ENCODE measurements at places on chromosomes 16 and 17. TPM values are rescaled to one million over a fixed set of nuclear protein-coding genes. Genes with fewer than 3 reads are reported as not detected.

EIF3CL gene
- total RNA-seq, result 65.1 TPM

DNA sequence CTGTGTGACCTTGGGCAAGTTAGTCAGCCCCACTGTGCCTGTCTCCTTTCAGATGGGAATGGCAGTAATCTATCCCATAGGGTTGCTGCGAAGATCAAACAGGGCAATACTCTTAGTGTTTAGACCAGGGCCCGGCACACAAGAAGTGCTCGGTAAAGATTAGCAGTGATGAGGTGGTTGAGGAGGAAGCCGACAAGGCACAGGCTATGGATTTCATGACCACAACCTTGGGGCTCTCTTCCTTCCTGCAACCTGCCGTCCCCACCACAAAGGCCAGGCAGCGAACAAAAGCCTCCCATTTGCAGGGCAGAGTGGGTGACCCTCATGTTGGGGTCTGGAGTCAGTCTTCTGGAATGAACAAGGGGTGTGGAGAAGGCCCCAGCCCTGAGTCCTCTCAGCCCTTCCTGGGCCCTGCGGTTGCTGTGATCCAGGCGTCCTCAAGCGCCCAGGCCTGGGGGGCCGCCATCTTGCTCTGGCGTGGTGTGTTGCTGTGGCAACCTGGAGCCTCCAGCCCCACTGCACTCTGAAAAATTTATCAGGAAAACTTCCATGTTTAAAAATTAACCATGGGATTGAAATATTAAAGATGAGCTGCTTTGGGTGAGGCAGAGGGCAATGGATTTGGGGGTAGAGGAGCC is 9.8 kb downstream of the ADAM11 start:
- H3K4me3 ChIP-seq, result peak overlapping the region; percentile 49
- H3K27ac ChIP-seq, result peak overlapping the region; percentile 6
- H3K4me1 ChIP-seq, result peaks cover 12% of the 10 kb centered on the region
- H3K27me3 ChIP-seq, result peaks cover 10% of the 10 kb centered on the region

- no peak overlapping the region for H3K27ac ChIP-seq
- no peak for DNase-seq
- H3K36me3 ChIP-seq, result no peaks in the 10 kb centered on the region
- H3K27me3 ChIP-seq, result peaks cover 9% of the 10 kb centered on the region
- no peaks in the 10 kb centered on the region for H3K4me1 ChIP-seq
Measured at GRCh38 chr16:71214746-71215381, 15.7 kb downstream of the HYDIN start.

- H3K36me3 ChIP-seq, result peaks cover 25% of the 10 kb centered on the region
- H3K4me1 ChIP-seq, result peaks cover 5% of the 10 kb centered on the region
- no peaks in the 10 kb centered on the region for H3K27me3 ChIP-seq
- H3K4me3 ChIP-seq, result no peak overlapping the region
- no peak overlapping the region for H3K27ac ChIP-seq
- DNase-seq, result no peak
Measured at GRCh38 chr16:58114827-58115825, 14.1 kb downstream of the CFAP20 start.

DNA sequence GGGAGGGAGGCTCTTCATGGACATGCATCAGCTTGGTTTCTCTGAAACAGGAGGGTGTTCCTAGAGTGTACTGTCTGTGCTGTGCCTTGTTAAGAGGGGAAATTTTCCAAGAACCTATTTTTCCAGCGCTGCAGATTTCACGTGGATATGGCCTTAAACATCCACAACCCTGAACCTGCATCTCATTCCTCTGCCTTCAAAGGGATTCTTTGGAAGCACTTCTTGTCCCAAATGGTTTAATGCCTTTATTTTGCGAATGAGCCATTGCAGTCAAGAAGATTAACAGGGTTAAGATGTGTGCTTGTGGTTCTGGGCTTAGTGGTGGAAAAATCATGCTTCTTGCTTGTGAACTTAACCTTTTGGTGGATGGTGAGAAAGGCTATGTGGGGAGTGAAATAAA is 161.2 kb downstream of the XYLT1 start:
- H3K36me3 ChIP-seq, result peaks cover 33% of the 10 kb centered on the region
- H3K4me3 ChIP-seq, result no peak overlapping the region
- H3K27ac ChIP-seq, result no peak overlapping the region
- peaks cover 44% of the 10 kb centered on the region for H3K4me1 ChIP-seq
- no peak for DNase-seq
- H3K27me3 ChIP-seq, result no peaks in the 10 kb centered on the region

- peaks cover 2% of the 10 kb centered on the region for H3K36me3 ChIP-seq
- no peaks in the 10 kb centered on the region for H3K27me3 ChIP-seq
- H3K27ac ChIP-seq, result peak overlapping the region; percentile 92
- no peak for DNase-seq
- H3K4me3 ChIP-seq, result peak overlapping the region; percentile 68
Measured at GRCh38 chr17:59329176-59330052, 2.0 kb upstream of the YPEL2 start.

- H3K27me3 ChIP-seq, result peaks cover 50% of the 10 kb centered on the region
- H3K27ac ChIP-seq, result no peak overlapping the region
- H3K36me3 ChIP-seq, result no peaks in the 10 kb centered on the region
Measured at GRCh38 chr17:77916264-77916663, 42.2 kb upstream of the TNRC6C start.

GRCh38 chr16:88527186-88527936 is 42.8 kb upstream of the ZC3H18 start:
- H3K4me1 ChIP-seq, result peaks cover 2% of the 10 kb centered on the region
- no peak overlapping the region for H3K4me3 ChIP-seq

GRCh38 chr17:58680038-58680369 is 11.8 kb downstream of the TEX14 start:
- H3K4me3 ChIP-seq, result no peak overlapping the region
- no peak for DNase-seq
- no peaks in the 10 kb centered on the region for H3K36me3 ChIP-seq
- H3K4me1 ChIP-seq, result no peaks in the 10 kb centered on the region

DNA sequence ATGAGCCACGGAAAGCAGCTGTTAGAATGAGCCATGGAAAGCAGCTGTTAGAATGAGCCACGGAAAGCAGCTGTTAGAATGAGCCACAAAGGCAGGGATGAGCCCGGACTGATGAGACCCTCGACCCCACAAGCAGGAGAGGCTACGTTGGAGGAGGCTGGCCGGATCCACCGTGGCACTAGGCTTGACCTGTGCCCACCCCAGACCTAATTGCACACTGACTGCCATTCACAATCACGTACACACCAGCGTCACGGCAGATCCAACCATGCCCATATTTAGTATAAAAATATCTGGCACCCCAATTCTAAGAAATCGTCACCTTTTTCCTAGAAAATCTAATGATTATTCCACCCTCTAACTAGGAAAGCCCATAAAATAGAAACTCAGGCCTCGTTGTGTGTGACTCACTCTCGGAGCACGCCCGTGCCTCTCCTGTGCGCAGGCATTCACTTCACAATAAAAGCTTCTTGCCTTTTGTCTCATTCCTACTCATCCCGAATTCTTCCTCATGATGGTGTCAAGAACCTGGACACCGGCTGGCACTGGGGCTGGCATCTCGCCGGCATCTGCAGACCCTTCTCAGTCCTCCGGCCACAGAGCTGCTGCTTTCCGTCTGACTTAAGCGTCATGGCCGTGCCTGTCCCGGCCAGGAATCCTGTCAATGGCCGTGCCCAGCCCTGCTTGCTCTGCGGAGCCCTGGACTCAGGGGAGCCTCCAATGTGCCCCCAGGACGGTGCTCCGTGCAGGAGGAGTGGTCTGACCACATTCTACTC is 5.5 kb upstream of the SECTM1 start:
- no peak for DNase-seq
- no peak overlapping the region for H3K4me3 ChIP-seq
- no peak overlapping the region for H3K27ac ChIP-seq
- H3K4me1 ChIP-seq, result peaks cover 14% of the 10 kb centered on the region

- H3K27me3 ChIP-seq, result peaks cover 30% of the 10 kb centered on the region
- no peaks in the 10 kb centered on the region for H3K36me3 ChIP-seq
- no peak overlapping the region for H3K27ac ChIP-seq
- no peak for DNase-seq
Measured at GRCh38 chr16:51159865-51160264, 8.8 kb upstream of the SALL1 start.

GRCh38 chr16:50878966-50879615 is 137.2 kb downstream of the CYLD start:
- H3K36me3 ChIP-seq, result no peaks in the 10 kb centered on the region
- H3K27me3 ChIP-seq, result peaks cover 14% of the 10 kb centered on the region
- DNase-seq, result no peak
- no peak overlapping the region for H3K27ac ChIP-seq

DNA sequence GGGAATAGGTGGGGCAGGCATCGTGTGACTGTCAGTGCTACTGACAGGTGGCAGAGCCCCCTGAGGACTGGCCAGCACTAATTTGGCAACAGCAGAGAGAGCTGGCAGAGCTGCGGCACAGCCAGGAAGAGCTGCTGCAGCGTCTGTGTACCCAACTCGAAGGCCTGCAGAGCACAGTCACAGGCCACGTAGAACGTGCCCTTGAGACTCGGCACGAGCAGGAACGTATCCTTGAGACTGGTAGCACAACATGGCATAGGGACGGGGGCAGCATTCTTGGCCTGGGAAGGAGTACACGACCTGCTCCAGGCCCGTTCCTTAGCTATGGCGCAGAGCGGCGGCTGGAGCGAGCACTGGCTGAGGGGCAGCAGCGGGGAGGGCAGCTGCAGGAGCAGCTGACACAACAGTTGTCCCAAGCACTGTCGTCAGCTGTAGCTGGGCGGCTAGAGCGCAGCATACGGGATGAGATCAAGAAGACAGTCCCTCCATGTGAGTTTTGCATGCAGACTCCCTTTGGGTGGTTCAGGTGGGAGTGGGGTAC is 3.0 kb upstream of the NRN1L start:
- H3K4me1 ChIP-seq, result peaks cover 3% of the 10 kb centered on the region
- H3K27ac ChIP-seq, result no peak overlapping the region
- H3K27me3 ChIP-seq, result no peaks in the 10 kb centered on the region
- DNase-seq, result no peak

DNA sequence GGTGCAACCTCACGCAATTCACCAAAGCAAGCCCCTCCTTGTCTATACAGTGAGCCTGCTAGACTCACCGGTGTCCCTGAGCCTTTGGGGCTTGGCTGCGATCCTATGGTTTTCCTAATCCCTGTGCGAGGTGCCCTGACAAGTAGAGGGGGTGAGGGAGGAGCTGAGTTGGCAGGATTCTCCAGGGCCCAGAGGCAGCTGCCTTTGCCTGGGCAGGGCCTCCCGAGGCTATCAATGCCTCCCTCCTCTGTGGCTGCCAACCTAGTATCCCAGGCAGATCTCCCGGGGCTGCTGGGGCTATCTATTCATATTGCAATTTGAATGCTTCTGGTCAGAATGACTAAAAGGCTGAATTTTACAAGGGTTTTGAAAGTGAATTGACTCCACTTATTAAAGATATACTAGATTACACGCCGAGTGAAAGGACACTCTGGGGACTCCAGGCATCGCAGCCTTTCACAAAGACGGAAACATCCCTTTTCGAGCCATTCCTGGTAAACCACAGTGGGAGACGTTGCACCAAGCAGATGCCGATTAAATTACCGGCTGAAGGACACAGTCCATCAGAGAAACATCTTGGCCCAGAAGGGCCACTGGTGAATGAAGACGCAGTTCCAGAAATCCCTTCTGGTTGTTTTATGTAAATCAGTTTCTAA is 11.3 kb upstream of the PITPNM3 start:
- no peak for DNase-seq

- H3K27ac ChIP-seq, result no peak overlapping the region
- H3K4me1 ChIP-seq, result no peaks in the 10 kb centered on the region
- H3K4me3 ChIP-seq, result no peak overlapping the region
- no peaks in the 10 kb centered on the region for H3K36me3 ChIP-seq
- peaks cover 9% of the 10 kb centered on the region for H3K27me3 ChIP-seq
Measured at GRCh38 chr16:82033683-82034300, 1.3 kb upstream of the HSD17B2 start.

DNA sequence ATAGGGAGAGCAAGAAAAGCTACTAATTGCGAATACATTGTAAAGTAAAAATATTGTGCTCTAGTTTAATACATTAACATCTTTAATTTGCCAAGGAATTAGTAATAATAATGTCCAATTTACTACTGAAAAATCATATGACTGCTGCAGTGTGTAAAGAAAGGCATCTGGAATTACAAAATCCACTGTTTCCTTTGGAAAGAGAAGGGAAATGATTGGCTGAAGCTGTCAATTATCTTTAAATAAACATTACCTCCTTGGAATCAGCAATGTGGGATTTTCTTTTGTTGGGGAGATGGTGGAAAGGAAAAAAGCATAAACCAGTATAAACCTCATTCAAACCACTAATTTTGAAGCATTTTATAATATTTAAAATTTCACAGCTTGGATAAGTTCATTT is 276.0 kb downstream of the MAP2K6 start:
- DNase-seq, result no peak
- H3K27ac ChIP-seq, result no peak overlapping the region
- H3K27me3 ChIP-seq, result peaks cover 7% of the 10 kb centered on the region
- no peaks in the 10 kb centered on the region for H3K4me1 ChIP-seq

- no peaks in the 10 kb centered on the region for H3K36me3 ChIP-seq
- H3K4me1 ChIP-seq, result peaks cover 21% of the 10 kb centered on the region
- H3K27ac ChIP-seq, result no peak overlapping the region
- DNase-seq, result no peak
- no peak overlapping the region for H3K4me3 ChIP-seq
Measured at GRCh38 chr17:50185631-50186471, 15.6 kb downstream of the COL1A1 start.

DNA sequence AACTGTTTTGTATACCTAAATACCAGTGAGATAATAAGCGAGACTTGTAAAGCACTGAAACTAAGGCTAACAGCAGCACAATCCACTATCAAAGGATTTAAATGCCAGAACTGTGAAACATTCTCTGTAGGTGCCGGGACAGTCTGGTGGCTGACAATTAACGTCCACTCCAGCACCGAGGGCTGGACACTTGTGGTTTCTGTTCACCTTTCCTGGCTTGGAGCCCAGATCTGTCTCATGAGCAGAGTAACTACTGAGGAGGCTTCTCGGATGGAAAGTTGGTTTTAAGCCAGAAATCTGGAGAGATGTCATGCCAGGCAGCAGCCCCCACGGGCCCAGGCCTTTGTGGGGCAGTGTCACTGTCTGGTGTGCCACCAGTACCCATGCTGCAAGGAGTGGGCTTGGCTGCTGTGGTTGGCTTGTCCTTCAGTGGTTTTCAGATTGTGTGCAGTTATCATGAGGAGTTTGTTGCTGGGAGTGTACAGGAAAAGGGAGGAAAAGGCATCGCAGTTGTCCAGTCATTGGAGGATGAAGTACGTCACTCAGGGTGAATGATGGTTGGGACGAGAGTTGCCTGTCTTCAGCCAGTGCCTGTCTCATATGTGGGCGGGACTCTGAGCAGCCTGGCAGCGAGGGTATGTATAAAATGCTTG is 35.5 kb downstream of the UBN1 start:
- peaks cover 2% of the 10 kb centered on the region for H3K4me1 ChIP-seq
- H3K4me3 ChIP-seq, result no peak overlapping the region
- H3K27ac ChIP-seq, result no peak overlapping the region
- no peak for DNase-seq
- peaks cover 9% of the 10 kb centered on the region for H3K36me3 ChIP-seq

Data from activated naive CD8-positive, alpha-beta T cell treated with anti-CD3 and anti-CD28 coated beads, Interleukin-2, amount 10 ng/mL, durations not matched to agents 7 days and 5 days (primary cell).